Hematopoietic multipotent progenitor cell (in vitro differentiated cells): ENCODE measurements at places on chromosomes 7 and 10. TPM values are rescaled to one million over a fixed set of nuclear protein-coding genes. Genes with fewer than 3 reads are reported as not detected.

Gene NUTM2E
- total RNA-seq = under 0.01 TPM

Gene DNAJC12
- total RNA-seq = 1.9 TPM

Gene HOXA9
- total RNA-seq = 105 TPM

Gene VENTX
- 0.27 TPM for total RNA-seq

Gene ABCC2
- 0.27 TPM for total RNA-seq

DNA sequence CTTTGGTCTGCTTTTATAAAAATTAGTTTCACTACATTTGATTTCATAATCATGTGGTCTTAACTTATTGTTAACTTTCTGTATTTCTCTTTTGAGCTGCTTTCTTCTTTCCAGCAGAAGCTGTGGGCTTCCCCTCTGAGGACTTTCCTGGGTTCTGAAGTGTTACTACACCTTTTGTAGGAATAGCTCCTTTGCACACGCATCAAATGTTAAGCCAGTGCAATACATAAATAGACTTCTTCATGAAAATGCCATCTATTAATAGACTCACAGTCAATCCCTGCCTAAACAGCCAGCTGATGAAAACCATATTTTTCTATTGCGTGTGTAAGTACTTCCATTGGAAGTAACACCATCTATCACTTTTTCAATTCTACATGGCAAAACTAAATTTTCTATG lies 1.5 kb downstream of the ABCB4 start:
- DNase-seq = no peak

DNA sequence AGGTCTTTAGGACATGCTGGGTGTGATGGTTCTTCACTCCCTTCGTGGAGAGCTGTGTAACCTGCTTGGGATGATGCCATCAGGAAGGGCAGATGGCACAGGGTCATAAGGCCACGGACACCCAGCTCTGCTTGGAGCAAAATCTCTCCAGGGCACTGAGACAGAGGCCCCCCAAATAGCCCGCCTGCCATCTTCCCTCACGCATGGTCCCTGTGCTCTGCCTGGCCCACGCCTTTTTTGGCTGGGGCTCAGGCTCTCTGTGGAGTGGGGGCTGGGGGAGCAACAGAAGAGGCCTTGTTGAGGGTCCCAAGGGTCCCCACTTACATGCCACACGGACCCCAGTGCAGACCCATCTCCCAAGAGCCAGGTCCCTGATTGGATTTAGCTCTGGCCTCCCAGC lies 93.3 kb upstream of the RET start:
- no peak for DNase-seq

DNA sequence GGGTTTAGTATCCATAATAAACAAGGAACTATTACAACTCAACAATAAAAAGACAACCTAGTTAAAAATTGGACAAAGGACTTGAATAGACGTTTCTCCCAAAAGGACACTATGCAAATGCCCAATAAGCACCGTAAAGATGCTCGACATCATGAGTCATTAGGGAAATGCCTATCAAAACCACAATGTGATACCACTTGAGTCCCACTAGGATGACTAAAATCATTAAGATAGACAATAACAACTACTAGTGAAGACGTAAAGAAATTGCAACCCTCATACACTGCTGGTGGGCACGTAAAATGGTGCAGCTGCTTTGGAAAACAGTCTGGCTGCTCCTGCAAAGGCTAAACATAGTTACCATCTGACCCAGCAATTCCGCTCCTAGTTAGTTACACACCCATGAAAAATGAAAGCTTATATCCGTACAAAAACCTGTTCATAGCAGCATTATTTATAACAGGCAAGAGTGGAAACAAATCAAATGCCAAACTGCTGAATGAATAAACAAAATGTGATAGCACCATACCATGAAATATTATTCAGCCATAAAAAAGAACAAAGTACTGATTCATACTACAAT lies 17.3 kb downstream of the CCDC3 start:
- no peak for DNase-seq

- no peak for DNase-seq
These were observed 20.6 kb downstream of the HSPA12A start for GRCh38 chr10:116721547-116722392.

DNA sequence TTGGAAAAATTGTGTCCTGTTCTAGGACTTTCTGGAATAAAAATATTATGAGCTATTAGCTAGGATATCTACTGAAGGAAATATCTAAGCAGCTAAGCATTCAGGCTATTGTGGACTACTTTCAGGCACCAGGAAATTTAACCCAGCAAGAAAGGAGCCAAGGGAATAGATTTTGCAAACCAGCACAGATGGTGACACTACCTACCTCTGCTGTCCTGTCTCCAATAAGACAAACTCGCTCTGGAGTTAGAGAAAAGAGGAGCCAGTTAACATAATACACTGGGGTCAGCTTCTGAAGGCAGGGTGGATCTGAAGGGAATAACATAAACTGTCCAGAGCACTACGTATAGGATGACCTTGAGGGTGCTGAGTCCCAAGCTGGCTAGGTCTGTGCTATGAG lies 223.7 kb upstream of the PRSS58 start:
- DNase-seq = no peak

DNA sequence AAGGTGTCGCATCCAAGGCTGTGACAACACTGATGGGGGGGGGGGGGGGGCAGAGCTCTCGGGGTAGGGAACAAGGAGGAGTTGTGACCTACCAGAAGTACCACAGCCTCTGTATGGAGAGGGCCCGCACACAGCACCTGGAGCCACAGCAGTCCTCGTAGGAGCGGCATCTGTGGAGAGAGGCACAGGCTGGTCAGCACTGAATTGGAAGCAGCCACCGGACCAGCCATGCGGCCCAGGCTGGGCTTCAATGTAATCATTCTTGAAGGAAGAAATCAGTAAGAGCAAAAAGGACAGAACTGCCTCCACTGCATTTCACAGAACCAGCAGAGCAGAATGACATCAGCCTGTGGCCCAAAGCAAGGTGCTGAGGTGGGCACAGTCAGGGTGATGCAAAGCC lies 74.8 kb downstream of the VOPP1 start:
- DNase-seq = no peak

DNA sequence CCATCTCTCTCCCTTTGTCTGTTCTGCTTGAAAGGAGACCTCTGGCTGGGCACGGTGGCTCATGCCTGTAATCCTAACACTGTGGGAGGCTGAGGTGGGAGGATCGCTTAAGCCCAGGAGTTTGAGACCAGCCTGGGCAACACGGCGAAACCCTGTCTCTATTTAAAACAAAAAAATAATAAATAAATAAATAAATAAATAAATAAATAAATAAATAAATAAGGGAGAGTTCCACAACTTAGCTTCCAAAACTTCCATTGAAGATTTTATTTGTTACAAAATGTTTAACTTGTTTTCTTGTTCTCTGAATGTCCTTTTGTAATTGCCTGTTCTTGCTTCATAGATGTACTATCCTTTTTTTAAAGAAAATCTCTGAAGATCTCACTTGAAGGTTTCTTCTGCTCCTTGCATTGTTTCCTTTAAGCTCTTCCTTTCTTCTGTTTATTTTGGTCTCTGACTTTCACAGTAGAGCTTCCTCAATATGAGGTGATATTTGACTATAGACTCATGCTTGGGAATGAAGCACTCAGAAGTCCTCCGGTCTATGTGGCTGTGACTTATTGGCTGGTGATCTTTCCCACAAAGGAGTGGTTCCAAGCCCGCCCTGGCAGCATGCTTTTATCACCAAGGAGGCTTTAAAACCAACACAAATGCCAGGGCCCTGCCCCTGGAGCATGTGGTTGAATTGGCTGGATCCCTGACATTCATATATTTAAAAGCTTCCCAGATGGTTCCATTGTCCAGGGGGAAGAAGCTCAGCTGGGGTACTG lies 18.1 kb upstream of the NPTX2 start:
- DNase-seq = no peak

DNA sequence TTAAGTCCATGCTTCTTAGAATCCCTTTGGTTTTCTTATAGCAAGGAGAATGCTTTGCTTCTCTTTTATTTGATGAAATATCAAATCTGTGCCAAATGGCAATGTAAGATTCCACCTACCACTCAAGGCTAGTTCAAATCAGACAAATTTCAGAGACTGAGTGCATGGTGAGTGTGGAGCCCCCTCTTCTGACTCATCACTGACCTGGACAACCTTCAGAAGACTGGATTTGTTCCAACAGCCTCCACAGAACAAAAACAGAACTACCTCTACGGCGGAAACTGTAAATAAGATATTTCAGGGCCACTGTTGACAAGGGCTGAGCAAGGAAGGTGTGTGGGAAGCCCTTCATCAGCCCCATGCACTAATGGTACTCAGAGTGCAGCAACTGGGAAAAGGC lies 21.1 kb downstream of the NCAPG2 start:
- DNase-seq = no peak

DNA sequence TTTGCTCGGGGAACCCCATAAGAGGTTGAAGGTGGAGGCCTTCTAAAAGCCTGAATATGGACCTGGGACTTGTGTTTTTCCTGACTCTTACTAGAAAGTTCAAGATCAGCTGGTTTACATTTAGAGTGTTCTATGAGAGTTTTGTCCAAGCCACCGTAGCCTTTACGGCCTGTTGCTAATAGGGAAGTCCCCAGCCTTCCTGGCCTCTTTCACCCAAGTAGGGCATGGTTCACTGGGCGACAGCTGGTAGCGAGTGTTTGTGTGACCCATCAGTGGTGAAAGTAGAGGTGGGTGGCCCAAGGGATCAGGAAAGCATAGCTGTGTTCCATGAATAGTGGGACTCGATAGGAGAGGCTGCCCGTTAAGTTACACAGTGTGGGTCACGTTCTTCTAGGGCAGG lies 60.1 kb downstream of the RABGEF1 start:
- no peak for DNase-seq

DNA sequence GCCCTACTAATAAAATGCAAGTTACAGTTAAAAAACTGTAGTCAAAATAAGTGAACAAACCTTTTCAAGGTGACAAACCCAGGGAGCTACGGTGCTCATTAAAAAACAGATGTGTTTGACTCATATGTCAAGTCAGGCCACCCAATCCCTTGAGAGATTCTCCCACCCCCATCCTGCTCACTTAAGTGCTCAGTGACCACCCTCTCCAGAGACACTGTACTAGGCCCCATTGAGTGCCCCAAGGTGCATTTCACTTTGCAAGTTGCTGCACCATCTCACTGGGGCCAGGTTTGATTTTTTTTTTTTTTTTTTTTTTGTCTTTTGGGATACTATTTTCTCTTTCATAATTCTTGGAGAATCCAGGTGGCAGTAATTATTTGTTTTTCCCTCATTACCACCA lies 1.9 kb downstream of the ERV3-1 start:
- DNase-seq = no peak
